Non-pigmented ciliary epithelial cell (primary cell): ENCODE measurements at places on chromosomes 2 and 18.

GRCh38 chr18:56641714-56642337, 3.4 kb upstream of the TXNL1 start:
- peak; percentile 11 for DNase-seq

- DNase-seq = no peak
Measured at GRCh38 chr18:10164271-10165071, 250.7 kb downstream of the VAPA start.

GRCh38 chr18:31723990-31724711, 36.5 kb downstream of the SLC25A52 start:
- DNase-seq = no peak

- DNase-seq = no peak
Measured at GRCh38 chr18:35526495-35527059, 28.8 kb upstream of the INO80C start.

- no peak for DNase-seq
Measured at GRCh38 chr2:54416166-54416813, 39.8 kb upstream of the SPTBN1 start.

- no peak for DNase-seq
Measured at GRCh38 chr2:20667151-20667530, 197 bp downstream of the GDF7 start.

- no peak for DNase-seq
Measured at GRCh38 chr2:22355816-22356433, 1029.1 kb upstream of the KLHL29 start.

- DNase-seq = no peak
Measured at GRCh38 chr2:197102231-197102630, 175.7 kb upstream of the PGAP1 start.

DNA sequence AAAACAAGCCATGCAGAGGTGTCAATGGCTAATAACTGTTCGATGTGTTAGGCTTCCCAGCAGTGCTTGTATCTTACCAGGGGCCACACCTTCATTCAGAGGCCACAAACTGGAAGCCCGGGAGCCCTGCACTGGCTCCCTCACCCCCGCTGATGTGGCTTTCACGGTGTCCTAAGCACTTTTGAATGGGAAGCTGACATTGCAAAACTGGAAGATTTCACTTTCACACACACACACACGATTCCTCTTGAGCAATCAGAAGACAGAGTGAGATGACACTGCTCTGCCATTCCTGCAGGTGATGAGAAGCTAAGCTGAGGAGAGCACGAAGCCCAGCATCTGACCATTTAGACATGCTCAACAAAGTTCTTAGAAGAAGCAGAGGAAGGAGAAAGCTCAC, 8.6 kb upstream of the ZNF407 start:
- DNase-seq = no peak

DNA sequence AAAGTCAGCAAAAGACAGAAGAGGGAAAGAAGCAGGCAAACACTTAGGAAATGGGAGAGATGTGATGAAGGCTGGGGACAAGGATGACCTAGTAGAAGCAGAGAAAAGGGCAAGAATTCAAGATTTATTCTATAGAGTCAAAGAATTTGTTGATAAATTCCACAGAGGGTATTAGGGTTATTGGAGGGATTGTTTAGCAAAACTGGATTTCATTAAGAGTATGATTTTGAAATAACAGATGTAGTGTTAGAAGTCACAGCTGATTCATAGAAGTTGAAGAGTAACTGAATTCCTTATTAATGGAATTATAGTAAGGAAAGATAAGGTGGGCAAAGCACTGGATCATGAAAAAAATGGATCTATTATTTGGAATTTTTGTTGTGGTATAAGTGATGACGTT, 48.6 kb downstream of the CEP192 start:
- DNase-seq = no peak

DNA sequence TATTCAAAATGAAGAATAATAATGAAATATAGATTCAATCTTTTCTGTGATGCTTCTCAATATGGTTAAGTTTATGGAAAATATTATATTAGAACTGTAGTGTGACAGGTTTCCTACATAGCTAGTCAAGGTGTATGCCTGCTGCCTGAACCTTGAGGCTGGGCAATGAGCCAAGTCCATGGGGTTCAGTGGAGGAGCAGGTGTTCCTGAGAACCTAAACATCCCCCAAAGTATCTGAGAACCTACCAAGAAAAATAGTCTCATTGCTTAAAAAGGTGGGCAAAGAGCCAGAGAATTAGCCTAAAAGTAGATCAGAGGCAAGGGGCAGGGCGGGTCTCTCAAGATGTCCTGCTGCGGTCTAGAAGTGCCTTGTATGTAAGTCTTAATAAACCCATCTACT, 185.9 kb upstream of the SPHKAP start:
- DNase-seq = no peak

- no peak for DNase-seq
Measured at GRCh38 chr2:143176606-143177005, 47.4 kb downstream of the ARHGAP15 start.

- peak; percentile 19 for DNase-seq
Measured at GRCh38 chr2:25740810-25741381, 67.5 kb upstream of the DTNB start.

GRCh38 chr2:127674241-127675209, 805 bp downstream of the LIMS2 start:
- DNase-seq = no peak

GRCh38 chr2:109376115-109376514, 237.7 kb downstream of the SEPTIN10 start:
- DNase-seq = no peak

DNA sequence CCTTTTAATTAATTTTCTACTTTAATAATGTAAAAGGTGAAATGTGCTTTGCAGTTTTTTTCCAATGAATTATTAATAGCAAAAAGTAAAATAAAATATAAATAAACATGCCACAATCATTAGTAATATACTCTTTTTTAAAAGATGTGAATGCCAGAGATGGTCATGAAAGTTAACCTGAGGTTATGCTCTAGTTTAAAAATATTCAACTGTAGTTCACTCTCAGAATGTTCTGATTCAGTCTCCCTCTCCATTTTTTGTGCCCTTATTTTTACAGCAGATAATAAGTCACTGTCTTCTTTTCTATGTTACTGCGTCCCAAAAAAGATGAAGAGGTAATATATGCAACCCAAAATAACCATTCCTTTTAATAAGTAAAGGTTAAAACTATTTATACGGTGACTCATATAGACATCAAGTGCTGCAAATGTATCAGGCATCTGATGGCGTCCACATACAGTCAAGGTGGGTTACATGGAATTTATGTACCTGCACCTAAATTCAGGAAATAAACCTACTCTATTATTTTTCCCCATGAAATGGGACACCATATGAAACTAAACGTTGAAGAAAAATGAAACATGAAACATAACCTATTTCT, 153.6 kb upstream of the ZNF804A start:
- no peak for DNase-seq

DNA sequence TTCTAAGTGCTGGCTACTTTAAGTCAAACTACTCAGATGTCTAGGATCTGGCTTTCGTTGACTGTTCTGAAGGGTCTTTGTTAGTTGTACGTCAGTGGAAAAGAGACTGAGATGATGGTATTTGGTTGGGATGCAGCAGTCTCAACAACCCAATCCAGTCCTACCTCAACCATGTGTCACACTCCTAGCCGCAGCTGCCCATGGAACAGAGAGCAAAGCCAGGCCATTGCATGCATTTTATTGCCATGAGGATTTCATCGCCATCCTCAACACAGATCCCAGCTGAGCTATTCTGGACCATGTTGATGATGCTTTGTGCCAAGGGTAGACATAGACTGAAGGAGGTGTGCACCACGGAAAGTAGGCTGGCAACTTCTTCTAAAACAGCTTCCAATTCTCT, 97.3 kb upstream of the STK39 start:
- DNase-seq = no peak

DNA sequence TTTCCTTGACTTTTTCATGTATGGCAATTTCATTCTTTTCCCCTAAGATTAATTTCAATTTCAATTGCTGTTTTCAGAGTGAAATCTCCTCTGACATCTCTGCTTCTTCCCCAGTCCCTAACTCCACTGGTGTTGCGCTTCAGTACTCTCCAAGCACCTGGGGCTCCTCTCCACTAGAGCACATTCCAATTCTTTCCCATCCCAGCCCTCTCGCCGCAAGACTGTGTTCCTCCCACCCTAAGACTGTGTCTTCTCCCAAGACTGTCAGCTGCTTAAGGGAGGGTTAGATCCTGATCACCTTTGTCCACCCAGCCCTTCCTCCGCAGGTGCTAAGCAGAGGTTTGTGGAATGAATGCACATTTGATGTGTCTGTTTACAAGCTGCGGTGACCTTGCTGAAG, 255.7 kb upstream of the CCDC68 start:
- no peak for DNase-seq

GRCh38 chr2:178909507-178909906, 102.3 kb upstream of the TTN start:
- no peak for DNase-seq

GRCh38 chr2:18066066-18066465, 187.6 kb downstream of the KCNS3 start:
- DNase-seq = no peak

- DNase-seq = no peak
Measured at GRCh38 chr2:36425608-36426355, 70.2 kb downstream of the CRIM1 start.

DNA sequence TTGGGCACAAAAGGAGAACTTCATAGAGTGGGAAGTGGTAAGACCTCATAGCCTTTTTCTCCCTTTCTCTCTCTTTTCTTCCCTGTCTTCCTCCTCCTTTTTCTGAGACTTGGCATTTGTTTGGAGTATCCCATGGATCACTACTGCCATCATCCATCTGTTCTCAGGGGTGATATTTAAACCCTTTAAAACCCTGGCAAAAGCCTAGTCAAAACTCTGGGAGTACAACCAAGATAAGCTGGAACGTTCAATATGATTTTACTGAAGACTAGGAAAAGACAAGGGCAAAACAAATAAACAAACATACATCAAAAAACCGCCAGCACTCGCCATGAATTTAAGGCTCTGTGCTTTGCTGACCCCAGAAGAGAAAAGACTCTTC, 253.4 kb downstream of the CLIP4 start:
- DNase-seq = no peak
